ENCODE measurements at places on chromosomes 4 and X.

DNA sequence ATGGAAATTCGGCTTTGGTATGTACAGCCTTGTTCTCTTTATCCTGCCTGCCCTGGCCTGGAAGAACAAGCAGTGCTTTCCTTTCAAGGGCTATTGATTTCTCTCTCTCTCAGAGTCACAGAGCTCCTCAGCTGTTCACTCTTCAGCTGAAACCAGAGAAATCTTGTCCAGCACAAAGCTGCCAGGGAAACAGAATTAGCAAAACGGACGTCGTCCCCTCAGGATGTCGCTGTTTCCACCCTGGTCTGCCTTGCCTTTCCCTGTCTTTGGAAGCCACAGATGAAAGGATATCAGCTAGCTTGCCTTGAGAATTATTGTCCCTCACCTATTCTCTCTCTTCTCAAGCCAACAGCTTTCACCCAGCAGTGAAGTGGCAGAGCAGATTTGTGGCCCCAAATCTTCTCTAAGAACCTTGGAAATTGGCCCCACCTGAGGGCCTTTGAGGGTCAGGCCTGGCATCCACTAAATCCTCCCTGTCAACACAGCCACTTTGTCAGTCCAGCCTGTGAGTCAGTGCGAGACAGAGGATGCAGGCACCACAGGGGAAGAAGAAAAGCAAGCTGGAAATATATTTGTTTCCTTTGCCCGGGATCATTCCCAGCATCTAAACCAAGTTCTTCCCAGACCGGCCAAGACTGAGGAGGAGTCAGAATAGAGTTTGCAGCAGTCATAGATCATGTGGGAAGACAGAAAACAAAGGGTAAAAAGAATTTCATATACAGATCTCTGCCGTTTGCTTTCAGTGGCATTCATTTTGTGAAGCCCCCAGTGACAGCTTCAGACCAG is 63.8 kb upstream of the MTM1 start:
- no peak for DNase-seq

GRCh38 chrX:17759990-17760389 is 22.7 kb downstream of the SCML1 start:
- no peak for DNase-seq

- no peak for DNase-seq
Measured at GRCh38 chr4:37605843-37606565, 80.2 kb downstream of the RELL1 start.

DNA sequence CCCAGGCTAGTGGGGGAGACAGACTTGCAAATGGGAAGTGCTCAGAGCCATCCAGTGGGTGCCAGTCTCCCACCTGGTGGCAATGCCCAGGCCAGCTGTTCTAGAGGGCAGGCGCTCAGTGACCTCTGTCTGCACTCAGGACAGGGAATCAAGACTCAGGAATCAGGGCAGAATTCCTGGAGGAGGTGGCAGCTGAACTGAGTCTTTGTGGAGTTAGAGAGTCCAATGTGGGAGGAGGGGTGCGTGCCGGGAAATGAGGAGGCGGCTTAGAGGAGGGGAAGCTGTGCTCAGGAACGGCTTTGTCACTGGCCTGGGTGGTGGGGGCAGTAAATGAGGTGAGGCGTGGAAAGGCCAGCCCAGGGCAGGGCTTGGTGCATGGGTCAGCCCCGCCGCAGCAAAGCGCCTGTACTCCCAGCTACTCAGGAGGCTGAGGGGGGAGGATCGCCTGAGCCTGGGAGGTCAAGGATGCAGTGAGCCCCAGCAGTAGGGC is 31.3 kb upstream of the SORCS2 start:
- DNase-seq, result no peak

- DNase-seq, result peak; percentile 18
Measured at GRCh38 chrX:153400146-153401132, 711 bp downstream of the PNMA6E start.

- DNase-seq, result no peak
Measured at GRCh38 chr4:27057662-27058061, 197.0 kb downstream of the STIM2 start.

DNA sequence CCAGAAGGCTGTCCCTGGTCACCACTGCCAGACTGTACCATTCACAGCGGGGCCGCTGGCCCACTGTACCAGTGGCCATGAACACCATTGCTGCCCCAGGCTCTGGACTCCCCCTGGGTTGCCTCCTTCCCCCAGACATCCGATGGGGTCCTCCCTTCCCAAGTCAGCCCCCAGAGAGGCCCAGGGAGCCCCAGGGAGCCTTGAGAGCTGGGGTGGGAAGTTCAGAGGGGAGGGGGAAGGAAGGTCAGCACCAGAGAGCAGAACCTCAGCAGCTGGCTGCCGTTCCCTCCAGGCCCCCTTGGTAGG is 441 bp upstream of the ARHGAP4 start:
- DNase-seq, result no peak

DNA sequence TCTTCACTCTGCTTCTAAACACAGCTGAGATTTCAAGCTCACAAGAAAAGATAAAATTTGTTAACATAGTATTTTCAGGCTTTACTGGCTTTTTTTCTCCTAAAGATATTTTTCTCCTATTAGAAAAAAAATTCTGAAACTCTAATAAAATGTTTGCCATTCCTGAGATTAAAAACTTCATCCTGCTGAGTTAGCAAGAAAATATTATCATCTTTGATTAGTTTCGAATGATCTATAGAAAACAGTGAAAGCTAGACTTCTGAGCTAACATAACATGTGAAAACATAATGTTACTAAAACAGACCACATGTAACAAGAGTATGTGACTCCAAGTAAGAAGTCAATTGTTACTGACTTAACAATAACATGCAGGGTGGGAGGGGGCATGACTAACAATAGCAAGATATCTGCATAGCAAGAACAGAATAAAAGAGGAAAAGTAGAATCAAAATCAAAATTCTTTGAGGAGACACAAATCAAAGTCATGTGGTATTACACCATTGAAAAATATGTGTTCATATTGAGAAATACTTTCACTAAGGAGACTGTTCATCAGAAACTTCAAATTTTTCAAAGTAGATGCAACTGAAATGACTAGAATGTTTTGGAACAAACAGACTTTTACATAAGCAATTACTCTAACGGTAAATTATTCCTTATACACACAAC is 14.5 kb downstream of the TBCK start:
- DNase-seq, result no peak
